ENCODE measurements at places on chromosomes 2 and 18.

GRCh38 chr18:39835303-39836030 is 2119.6 kb upstream of the PIK3C3 start:
- DNase-seq = no peak

GRCh38 chr2:154637456-154637855 is 61.0 kb upstream of the KCNJ3 start:
- DNase-seq = no peak

- DNase-seq = no peak
These were observed 74.6 kb upstream of the NARS1 start for GRCh38 chr18:57696271-57696670.

- no peak for DNase-seq
These were observed 95.7 kb upstream of the NRP2 start for GRCh38 chr2:205586626-205587025.

DNA sequence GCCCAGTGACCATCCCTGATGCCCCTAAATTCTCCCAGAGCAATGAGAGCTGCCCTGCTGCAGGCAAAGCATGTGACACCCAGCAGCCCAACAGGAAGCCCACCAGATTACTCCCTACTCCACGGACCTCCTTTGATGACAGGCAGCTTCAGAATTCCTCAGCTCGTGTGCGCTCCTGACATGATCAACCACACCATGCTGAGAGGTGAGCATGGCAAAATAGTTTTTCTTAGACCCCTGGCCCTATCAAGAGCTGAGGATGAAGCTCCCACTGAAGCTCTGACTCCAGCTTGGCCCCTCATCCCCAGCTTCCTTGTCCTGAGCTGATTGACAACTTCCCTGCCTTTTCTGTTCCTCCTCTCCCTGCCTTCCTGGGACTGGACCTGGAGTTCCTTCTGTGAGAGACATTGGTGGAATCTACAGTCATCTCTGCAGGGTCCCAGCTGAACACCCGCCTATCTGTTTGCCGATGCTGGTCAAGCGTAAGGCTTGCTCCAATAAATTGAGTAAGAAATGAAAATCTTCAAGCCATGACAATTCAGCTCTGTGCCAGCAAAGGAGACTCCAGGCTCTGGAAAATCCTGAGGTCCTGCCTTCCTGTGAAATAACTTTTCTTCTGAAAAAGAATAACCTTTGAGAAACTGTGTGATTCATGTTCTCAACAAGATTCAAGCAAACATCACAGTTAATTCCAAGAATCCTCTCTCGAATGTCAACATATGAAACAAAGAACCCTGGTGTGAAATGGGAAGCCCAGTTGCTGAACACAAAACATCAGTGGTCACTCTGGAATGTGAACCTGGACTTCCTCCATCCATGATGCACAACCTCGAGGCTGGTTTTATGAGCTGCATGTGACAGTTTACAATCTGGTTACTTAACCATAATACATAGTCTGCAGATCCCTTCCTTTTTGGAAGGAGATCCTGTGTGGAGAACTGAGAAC is 201.1 kb downstream of the SPP2 start:
- no peak for DNase-seq
